ENCODE measurements at places on chromosomes 16 and 17.
A peak's percentile ranks its signal among the peaks of the same experiment; 100 is the strongest.

GRCh38 chr17:49406421-49407061 lies 8.1 kb downstream of the PHB1 start:
- DNase-seq: peak; percentile 57

- DNase-seq: peak; percentile 10
Observed at GRCh38 chr17:66843627-66844026, 8.7 kb downstream of the CACNG5 start.

GRCh38 chr16:30377050-30377811 lies 2.6 kb downstream of the MYL11 start:
- DNase-seq: no peak

GRCh38 chr16:80981103-80981502 lies 25.6 kb downstream of the CMC2 start:
- DNase-seq: no peak

DNA sequence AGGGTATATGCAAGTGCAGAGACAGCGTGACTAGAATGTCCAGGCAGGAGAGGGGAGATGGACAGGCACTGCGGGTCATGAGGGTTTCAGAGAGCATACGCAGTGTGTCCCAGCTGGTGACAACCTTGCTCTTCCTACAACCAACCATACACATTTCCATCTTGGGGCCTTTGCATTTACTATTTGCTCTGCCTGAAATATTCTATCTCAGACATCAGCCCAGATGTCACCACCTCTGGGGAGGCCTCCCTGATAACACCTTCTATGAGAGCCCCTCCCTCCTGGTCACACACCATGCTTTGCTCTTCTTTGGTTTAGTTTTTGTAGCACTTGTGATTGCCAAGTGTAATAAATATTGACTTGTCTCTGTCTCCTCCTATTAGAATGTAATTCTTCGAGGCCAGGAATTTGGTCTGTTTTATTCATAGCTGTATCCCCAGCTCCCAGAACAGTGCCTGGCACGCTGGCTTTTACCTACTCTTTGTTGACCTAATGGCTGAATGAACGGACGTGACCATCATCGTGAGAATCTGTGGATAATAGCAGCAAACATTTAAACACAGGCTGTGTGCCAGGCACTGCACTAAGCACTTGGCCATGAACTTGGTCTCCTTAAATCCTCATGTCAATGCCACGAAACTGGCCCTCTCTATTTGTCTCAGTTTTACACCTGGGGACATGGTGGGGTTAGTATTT lies 51.9 kb downstream of the PLCG2 start:
- DNase-seq: no peak

DNA sequence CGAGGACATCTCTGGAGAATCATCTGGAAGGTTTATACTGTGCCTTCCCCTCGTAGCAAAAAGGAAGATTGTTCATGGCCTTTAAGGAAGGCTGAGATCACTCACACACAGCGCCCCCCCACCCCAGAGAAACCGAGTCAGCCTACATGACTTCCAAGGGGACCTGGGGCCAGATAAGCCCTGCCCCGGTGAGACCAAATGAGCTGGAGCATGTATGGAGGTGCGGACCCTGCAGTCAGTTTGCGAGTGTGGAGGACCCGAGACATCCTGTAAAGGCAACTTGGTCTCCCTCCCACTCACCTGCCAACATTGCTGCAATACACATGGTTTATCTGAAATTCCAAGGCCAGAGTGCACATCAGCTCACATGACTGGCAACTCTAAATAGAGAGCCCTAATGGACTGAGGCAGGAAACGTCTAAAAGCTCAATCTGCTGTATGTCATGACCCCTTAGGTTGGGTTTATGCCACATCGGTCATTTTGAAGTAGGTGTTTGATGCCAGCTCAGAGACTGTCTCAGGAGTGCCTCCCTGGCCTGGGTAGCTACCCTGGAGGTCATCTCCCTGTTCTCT lies 233.6 kb downstream of the CPPED1 start:
- DNase-seq: peak; percentile 37

- DNase-seq: no peak
Observed at GRCh38 chr16:69917739-69918138, 33.4 kb upstream of the CLEC18A start.

- no peak for DNase-seq
Observed at GRCh38 chr17:67477687-67478086, 100.6 kb downstream of the PITPNC1 start.

- DNase-seq: no peak
Observed at GRCh38 chr17:41937970-41938954, 7.8 kb downstream of the ODAD4 start.

Measured in posterior vena cava (tissue), 2 donors.